Small intestine (tissue), 16 donors: ENCODE measurements at places on chromosomes 12 and 14. TPM values are rescaled to one million over a fixed set of nuclear protein-coding genes. Genes with fewer than 3 reads are reported as not detected.
A peak's percentile ranks its signal among the peaks of the same experiment; 100 is the strongest.

- no peak for DNase-seq
Measured at GRCh38 chr12:42918443-42918842, 328.9 kb upstream of the PRICKLE1 start.

GRCh38 chr14:99041141-99041819 is 230.7 kb downstream of the BCL11B start:
- no peak for DNase-seq

- no peak for DNase-seq
Measured at GRCh38 chr12:71973687-71974086, 35.0 kb downstream of the TPH2 start.

DNA sequence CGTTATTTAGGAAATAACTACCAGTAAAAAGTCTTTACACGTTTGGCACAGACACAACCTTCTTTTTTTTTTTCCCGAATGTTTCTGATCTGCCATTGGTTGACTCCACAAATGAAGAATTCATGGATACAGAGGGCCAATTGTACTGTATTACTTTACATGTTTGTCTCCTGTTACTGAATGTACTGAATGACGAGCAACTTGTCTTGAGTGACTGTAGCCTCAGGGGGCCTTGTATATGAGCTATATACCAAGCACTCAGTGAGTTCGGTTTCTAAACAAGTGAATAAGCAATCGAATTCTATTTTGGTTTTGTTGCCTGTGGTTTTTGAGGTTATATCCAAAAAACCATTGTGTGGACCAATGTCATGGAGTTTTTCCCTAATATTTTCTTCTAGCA is 480.0 kb upstream of the SYT1 start:
- no peak for DNase-seq

GRCh38 chr14:63671987-63672386 is 30.3 kb upstream of the WDR89 start:
- DNase-seq = no peak

DNA sequence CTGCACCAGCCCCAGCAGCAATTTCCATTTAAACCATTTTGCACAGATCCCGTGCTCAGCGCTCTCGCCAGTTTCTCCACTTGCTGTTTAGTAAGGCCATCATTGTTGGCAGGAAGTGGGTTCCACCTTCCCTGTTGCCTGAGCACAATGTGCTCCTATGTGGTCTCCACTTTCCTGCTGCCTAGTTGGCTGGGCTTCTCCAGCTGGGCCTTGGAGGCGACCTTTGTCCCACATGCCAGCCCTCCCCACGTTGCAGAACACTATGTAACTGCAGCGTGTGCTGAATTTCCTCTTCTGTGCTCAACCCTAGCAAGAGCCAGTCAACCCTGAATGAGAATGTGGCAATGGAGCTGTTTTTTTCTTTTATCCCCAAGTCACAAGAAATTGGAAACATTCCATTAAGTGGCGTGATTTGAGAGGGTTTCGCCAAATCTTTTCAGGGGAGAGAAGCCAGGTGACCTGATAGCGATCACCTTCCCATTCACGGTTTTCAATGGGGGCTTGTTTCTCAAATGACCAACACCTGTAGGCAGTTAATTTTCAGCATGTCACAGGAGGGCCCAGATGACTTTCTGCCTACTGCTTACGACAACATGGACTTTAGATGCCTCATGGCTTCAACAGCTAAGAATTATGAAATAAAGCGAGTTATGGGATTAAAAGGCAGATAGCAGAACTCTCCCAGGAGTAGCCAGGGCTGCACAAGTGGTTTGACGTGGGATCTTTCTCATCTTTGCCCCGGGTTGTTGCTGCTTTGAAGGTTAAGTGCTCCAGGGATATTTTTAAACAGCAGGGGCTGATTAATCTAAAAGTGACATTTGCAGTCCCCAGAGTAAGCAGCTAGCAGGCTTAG is at the start of gene ACACB:
Gene ACACB, plus strand, starts transcription at position 830 of the 853 bp plus-strand sequence. CDS start 22,819 bp downstream, outside the sequence.
- peak; percentile 89 for DNase-seq

DNA sequence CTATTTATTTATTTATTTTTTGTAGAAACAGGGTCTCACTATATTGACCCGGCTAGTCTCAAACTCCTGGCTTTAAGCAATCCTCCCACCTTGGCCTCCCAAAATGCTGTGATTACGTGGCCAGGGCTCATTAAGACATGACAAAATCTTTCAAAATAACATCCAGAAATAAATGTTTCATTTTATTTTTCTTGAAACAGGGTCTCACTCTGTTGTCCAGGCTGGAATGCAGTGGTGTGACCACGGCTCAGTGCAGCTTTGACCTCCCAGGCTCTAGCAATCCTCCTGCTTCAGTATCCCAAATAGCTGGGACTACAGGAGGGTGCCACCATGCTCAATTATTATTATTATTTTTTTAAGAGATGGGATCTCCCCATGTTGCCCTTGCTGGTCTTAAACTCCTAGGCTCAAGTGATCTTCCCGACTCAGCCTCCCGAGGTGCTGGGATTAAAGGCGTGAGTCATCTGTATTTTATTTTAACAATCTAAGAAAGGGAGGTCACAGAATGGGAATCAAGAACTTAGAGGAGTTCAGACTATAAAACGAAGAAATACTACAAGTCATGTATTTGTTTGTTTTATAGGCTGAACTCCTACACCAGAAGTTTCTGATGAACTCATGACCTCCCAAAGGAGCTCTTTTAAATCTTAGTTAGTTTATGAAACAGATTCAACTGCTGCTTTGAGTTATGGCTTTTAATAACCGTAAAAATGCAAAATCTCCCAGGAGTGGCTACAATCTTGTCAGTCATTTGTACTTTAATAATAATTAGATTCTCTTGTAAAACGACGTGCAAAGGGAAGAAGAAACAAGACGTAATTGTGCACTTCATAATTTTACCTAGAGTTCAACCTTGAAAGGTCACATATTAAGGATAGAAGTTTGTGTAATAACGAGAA is 2.1 kb upstream of the TMEM263 start:
- DNase-seq = peak; percentile 58

- peak; percentile 57 for DNase-seq
Measured at GRCh38 chr14:20610002-20610765, 19.0 kb upstream of the RNASE12 start.

- no peak for DNase-seq
Measured at GRCh38 chr12:94656556-94656955, 6.2 kb upstream of the TMCC3 start.

The SERPINA10 gene
- not detected for polyA plus RNA-seq
